ENCODE measurements at places on chromosomes 11 and 22.

DNA sequence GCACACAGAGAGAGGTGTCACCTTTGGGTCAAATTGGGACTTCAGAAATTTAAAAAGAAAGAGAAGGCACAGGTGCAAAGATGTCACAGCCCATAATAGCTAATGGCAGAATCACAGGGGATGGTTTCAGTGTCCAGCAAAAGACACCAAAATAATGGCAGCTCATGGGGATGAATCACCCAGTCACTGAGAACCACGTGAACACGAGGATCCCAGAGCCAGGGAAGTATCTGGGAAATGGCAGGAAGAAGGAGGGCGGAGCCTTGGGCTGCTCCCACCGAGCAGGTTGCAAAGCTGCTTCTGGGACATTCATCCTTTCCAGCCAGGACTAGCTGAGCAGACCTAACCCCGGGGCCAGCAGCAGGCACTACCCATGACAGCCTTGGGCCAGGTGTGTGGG is 45.6 kb downstream of the TRMU start:
- no peak for DNase-seq

GRCh38 chr11:60985991-60986915 is 14.8 kb downstream of the CD6 start:
- no peak for DNase-seq

- DNase-seq = no peak
Observed at GRCh38 chr11:25094085-25094802, 597.4 kb downstream of the LUZP2 start.

GRCh38 chr11:86446163-86446923 is 71.7 kb downstream of the CCDC81 start:
- no peak for DNase-seq

DNA sequence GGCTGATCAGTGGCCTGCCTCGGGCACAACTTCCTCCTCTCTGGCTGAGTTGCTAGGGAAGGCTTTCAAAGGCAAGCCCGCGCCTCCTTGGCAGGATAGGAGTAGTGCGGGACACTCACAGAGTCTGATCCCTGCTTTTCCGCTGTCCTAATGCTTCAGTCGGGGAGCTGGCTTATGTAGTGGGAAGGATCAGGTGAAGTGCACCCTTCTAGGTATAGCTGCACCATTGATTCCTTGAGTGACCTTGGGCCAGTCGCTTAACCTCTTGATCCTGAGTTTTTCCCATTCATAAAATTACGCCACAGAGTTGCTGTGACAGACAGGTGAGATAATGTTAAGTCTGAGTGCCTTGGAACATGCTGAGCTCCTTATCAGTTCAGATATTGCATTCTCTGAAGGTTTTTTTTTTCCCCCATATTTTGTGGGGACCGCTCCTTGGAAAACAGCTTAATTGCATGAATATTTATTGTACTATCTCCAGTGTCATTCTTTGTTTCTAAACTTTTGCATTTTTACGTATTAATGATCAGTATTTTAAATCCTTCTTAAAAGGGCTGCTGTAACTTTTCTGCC is 961 bp downstream of the IPO7 start:
- no peak for DNase-seq

- no peak for DNase-seq
Observed at GRCh38 chr22:49431551-49431950, 396.1 kb downstream of the BRD1 start.
